CD4-positive, alpha-beta memory T cell (primary cell): ENCODE measurements at places on chromosomes 12 and 14.

DNA sequence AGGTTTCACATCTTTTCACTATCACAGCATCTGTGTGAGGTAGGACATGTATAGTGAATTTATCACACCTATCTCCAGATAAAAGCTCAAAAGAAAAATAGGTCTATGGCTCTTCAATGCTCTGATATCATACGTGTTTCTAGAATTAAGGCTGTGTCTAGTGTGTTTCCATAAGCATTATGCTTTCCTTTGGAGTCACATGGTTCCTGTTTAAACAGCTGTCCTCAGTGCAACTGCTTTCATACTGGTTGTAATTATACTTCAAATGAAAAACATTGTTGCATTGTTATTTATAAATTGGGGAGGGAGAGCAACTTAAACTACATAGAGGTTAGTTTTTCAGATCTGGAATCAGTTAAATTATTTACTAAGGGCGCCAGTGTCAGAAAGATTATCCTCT is 151.6 kb downstream of the SYT1 start:
- no peak for DNase-seq

DNA sequence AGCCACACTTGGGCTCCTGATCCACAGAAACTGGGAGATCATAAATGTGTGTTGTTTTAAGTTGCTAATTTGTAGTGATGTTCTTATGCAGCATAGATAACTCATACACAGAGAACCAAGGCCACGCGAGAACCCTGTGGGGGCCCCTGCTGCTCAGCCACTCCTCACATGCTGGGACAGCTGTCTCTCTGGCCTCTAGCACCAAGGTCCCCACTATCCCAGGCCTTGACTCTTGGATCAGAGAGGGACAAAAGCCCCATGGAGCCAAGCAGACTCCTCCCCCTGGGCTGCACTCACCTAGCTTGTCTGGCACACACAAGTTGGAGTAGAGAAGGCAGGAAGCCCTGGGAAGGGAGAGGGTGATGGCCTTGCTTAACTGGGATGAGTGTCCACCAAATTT is 11.3 kb downstream of the PLD4 start:
- no peak for DNase-seq

DNA sequence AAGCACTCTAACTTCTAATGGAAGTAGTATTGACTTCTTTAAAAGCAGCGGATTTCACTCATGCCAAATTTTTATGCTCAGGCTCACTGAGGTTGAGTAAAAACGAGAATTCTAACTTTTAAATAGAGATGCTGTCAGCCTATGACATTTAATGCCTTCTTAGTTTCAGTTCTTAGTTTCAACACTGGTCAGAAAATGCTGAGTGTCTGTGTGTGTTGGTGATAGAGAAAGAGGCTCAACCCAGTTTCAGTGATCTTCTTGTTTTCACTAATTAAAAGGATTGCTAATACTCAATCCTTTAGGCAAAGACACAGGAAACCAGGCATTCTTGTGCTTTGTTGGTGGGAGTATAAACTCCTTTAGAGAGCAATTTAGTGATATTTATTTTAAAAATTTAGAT is 31.0 kb downstream of the PEBP1 start:
- DNase-seq: no peak

GRCh38 chr12:3185260-3185870 is 108.2 kb downstream of the TSPAN9 start:
- no peak for DNase-seq

DNA sequence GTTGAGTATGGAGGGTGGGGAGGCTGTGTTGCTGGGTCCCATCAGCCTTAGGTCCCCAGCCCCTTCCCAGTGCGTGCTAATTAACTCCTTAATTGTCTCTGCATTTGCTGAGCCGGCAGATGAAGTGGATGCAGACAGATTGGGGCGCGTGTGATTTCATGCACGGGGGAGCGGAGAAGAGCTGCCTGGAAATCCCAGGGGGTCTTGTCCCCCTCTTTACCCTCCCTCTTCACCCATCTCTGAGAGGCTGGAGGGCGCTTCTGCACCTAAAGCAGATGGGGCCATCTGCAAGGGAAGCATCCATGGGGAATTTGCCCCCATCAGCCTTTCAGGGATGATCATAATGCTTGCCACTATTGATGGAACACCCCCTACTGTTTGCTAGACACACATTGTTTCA is 4.4 kb upstream of the ASIC1 start:
- no peak for DNase-seq

DNA sequence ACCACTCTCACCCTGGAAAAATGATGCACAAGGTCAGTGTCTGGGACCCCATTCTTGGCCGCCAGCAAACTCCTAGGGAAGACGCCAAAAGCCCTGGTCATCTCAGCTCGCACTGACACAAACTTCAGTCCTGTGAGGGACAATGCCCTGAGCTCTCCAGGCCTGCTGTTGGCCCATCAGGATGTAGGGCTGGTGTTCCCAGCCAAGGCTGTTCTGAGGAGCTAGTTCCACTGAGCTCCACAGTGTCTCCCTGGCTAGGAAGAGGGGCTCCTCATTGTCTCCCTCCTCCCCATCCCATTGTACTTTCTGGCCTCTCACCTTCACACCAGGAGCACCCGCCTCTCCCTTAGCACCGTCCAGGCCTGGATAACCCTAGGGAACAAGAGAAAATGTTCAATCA is 10.8 kb downstream of the COL2A1 start:
- peak; percentile 16 for DNase-seq

DNA sequence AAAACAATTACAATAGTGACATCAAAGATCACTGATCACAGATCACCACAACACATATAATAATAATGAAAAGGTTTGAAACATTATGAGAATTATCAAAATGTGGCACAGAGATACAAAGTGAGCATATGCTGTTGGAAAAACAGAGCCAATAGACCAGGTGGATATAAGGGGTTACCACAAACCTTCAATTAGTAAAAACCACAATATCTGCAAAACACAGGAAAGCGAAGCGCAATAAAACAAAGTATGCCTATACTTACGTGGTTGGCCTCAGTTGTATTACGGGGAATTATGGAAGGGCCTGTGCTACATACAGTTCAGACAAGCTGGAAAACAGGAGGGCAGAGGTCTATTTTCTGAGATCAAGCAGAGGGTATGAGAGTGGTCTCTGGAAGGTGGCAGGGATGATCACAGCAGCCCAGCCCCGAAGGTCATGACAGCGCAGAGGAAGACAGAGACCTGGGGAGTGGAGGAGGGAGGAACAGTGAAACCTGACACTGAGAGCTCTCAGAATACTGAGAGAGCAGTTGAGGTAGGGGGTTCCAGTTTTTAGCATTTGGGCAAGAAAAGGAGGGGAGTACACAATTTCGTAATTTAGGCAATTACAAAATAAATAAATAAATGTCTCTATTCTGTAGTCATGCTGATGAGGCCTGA is 41.3 kb downstream of the IFNG start:
- no peak for DNase-seq

GRCh38 chr12:131067981-131068851 is 114.5 kb downstream of the ADGRD1 start:
- no peak for DNase-seq

DNA sequence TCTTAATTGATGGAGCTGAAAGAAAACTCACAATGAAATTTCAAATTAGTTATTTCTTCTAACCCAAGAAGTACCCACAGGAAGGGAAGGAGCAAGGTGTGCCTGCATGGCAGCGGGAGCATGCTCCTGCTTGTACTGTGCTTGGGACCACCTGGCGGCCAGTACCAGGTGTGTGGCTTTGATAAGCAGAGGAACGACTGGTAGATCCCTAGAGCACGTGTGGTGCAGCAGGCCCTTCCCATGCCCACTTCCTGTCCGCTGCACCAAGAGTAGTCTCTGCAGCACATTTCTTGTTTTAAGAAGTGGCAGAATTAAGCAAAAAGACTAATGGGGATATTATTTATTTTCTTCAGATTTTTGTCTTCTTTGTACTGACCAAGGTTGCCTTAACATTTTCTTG is 122.3 kb upstream of the ATF1 start:
- no peak for DNase-seq
